Spleen (tissue), 13 donors: ENCODE measurements at places on chromosomes 7 and 10. TPM values are rescaled to one million over a fixed set of nuclear protein-coding genes. Genes with fewer than 3 reads are reported as not detected.

Gene SUN3
- not detected for total RNA-seq

Gene PGAM2
- 1.6 TPM for total RNA-seq

Gene STYXL1
- 28.4 TPM for total RNA-seq

DNA sequence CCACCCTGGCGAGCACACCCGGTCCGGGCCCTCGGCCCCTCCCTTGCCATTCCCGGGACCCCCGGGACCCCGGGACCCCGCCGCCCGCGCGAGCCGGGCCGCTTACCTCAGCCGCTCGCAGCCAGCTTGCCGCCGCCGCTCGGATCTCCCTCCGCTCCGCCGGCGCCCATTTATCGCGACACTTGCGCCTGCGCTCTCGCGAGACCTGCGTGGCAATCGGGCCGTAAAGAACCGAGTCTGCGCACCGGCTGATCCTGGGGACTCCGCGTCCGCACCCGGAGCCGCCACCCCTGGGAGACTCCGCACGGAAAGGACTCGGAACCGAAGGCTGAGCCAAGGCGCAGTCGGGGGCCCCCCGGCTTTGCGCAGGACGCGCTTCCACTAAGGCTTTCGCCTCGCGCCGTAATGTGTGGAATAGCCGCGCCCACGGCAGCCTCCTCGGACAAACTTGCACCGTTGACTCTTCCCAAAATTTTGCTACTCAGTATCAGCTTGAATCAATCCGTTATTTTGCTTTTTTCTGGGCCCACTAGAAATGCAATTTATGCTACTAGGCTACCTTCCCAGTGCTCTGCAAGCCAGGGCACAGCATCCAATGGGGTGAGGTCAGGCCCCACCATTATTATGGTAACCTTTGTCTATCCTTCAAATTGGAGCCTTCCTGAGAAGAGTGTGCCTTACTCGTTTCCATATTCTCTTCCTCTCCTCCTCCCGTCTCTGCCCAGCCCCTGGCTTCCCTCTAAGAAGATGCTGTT, at the start of gene MAD1L1:
Gene MAD1L1, minus strand, starts transcription at position 180 of the 755 bp plus-strand sequence. CDS start 2,812 bp downstream, outside the sequence.
- no peaks in the 10 kb centered on the region for H3K27me3 ChIP-seq
- peak; percentile 98 for DNase-seq
- peak within 1 kb of the TSS; percentile 87 for H3K27ac ChIP-seq
- peaks cover 17% of the 10 kb centered on the region for H3K4me1 ChIP-seq

- peak; percentile 67 for DNase-seq
- peaks cover 34% of the 10 kb centered on the region for H3K4me1 ChIP-seq
- no peak overlapping the region for H3K27ac ChIP-seq
- H3K4me3 ChIP-seq: no peak overlapping the region
- no peaks in the 10 kb centered on the region for H3K36me3 ChIP-seq
These were observed 17.8 kb downstream of the HNRNPA2B1 start for GRCh38 chr7:26182706-26183105.

GRCh38 chr7:107104801-107105200, 60.3 kb downstream of the PRKAR2B start:
- H3K27ac ChIP-seq: no peak overlapping the region
- no peaks in the 10 kb centered on the region for H3K27me3 ChIP-seq
- no peaks in the 10 kb centered on the region for H3K36me3 ChIP-seq
- H3K4me3 ChIP-seq: no peak overlapping the region
- H3K4me1 ChIP-seq: peaks cover 7% of the 10 kb centered on the region
- no peak for DNase-seq
